ENCODE measurements at places on chromosomes 1 and 21. TPM values are rescaled to one million over a fixed set of nuclear protein-coding genes. Genes with fewer than 3 reads are reported as not detected.

IRF6 gene
- 7.7 TPM for polyA plus RNA-seq

TTLL7 gene
- 11.2 TPM for polyA plus RNA-seq

C1orf146 gene
- polyA plus RNA-seq = not detected

LCE3D gene
- polyA plus RNA-seq = not detected

TACSTD2 gene
- polyA plus RNA-seq = 132 TPM

PDC gene
- not detected for polyA plus RNA-seq

PKP1 gene
- polyA plus RNA-seq = 0.15 TPM

OR2G6 gene
- polyA plus RNA-seq = not detected

SH3BP5L gene
- polyA plus RNA-seq = 15.8 TPM

BNIPL gene
- polyA plus RNA-seq = 0.34 TPM

FAAP20 gene
- polyA plus RNA-seq = 75.6 TPM

KDF1 gene
- polyA plus RNA-seq = 8.8 TPM

SYTL1 gene
- 207 TPM for polyA plus RNA-seq

RGSL1 gene
- not detected for polyA plus RNA-seq

NR5A2 gene
- polyA plus RNA-seq = 29.6 TPM

SHISA4 gene
- 9.3 TPM for polyA plus RNA-seq

ANKRD65 gene
- 22.1 TPM for polyA plus RNA-seq

C1orf115 gene
- 6.9 TPM for polyA plus RNA-seq

C8B gene
- polyA plus RNA-seq = 0.05 TPM

NTMT2 gene
- not detected for polyA plus RNA-seq

AKNAD1 gene
- polyA plus RNA-seq = not detected

ERVH48-1 gene
- polyA plus RNA-seq = 0.23 TPM

ITPKB gene
- 3.8 TPM for polyA plus RNA-seq

TNFRSF4 gene
- polyA plus RNA-seq = 2.8 TPM

All from pancreas (tissue), 10 donors.